ENCODE measurements at places on chromosomes 16 and 17.

DNA sequence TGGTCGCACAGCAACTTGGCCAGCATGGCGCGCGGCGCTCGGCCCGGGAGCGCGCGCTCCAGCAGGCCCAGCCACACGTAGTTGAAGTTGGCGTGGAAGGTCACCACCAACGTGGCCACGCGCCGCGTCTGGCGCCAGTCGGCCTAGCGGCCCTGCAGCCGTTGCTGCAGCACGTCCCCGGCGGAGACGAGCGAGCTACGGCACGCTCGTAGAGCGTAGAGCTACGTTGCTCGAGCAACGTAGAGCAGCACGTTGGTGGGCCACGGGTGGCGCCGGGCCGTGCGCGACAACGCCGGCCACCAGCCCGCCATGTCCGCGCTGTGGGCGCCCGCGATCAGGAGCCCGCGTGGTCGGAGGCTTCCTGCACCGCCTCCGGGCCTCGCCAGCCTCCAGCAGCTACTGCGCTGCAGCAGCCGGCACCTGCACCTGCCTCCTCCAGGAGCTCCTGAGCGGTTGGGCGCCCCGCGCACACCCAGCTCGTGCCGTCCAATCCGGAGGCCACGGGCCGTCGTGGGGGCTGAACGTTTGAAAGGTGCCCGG is 13.4 kb upstream of the SULT1A1 start:
- peak; percentile 77 for DNase-seq

DNA sequence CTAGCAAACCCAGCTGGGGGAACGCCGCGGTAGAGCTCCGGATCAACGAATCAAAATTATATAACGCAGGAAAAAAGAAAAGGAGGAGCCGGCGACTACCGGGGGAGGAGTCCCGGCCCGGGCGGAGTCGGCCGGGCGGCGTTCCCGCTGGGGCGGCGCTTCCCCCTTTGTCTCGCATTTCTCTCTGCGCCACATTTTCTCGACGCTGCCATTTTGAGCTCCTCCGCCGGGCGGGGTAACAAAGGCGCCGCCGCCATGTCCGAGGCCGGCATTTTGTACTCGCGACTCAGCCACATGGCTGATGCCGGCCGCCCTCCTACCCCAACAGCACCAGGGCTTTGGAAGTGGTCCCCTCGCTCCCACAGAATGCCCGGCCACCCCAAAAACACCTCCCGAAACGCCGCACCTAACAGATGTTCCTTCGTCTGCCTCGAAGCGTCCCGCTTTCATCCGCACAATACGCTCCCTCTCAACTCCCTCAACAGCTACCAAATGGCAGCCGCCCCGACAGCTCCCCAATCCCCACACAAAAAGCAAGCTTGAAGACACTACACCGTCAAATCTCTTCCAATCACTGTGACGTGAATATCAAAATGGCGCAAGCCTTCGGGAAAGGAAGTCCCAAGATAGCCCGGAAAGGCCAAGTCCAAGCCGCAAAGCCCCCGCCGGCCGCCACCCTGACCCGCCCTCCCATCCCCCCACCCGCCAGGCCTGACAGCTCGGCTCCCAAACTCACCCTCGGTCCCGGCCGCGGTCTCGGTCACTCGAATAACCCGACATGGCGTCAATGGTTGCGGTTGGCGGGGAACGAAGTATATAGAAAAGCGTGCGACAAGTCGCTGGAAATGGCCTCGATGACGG is 519 bp downstream of the DDX5 start:
- DNase-seq, result peak; percentile 89

DNA sequence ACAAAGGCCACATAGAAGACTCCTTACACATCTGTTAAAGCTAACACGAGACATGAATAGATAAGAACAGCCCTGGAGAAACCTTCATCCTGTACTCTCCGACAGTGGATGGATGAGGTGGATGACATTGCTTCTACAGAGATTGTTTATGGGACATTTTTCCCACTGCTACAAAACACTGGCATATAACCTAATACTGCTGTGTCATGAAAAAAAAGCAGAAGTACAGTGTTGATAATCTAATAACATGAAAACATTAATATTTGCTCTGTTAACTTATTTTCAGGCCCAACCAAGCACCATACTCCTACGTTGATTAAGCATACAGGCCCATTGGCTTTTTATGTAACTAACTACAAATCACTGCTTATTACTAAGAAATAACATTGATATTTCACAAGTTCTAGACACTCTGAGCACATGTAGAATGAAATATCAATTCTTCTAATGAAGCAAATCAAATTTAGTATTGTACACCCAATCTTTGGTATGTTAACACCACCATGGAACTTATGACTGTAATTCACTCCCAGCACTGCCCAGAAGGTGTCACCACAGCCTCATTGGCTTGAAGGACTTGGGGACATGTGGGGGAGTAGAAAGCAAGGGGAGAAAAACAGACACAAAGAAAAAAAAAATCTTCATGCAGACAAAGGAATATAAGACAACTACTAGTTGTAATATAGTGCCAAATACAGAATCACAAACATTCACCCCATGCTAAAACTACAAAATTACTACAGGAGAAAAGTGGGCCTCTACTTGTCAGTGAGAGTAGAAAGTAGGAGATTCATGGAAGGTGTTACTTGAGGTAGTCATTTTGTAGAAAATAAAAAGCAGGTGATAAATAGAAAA is 330.0 kb upstream of the PMFBP1 start:
- DNase-seq, result peak; percentile 73

DNA sequence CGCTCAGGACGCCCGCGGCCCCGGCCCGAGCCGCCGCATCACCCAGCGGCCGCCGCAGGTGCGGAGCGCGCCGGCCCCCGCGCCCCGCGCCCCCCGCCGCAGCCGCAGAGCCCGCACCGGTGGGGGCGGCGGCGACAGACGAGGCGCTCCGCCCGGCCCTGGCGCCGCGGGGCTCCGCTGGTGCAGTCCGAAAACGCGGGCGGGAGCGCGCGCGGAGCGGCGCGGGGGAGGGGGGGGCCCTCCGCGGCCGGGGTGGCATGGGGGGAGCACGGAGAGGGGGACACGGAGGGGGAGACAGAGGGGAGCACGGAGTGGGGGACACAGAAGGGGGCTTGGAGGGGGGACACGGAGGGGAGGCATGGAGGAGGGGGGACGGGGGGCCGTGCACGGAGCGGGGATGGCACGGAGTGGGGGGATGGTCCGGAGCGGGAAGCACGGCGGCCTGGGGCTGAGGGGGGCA is at the start of gene AATK:
Gene AATK (minus strand): TSS at position 189 of the 460 bp plus-strand sequence. CDS start 229 bp downstream, outside the sequence.
- no peak for DNase-seq

Measured in thyroid gland (tissue), 4 donors.